MG63 (cell line): ENCODE measurements at places on chromosomes 6 and 20. TPM values are rescaled to one million over a fixed set of nuclear protein-coding genes. Genes with fewer than 3 reads are reported as not detected.

The MLIP gene
- total RNA-seq, result not detected in 2 replicates

The ACTL10 gene
- total RNA-seq, result 2.4 and 3.5 TPM in 2 replicates

The NELFE gene
- total RNA-seq, result 111 and 131 TPM in 2 replicates

The CFAP206 gene
- total RNA-seq, result not detected in 2 replicates

The PHACTR3 gene
- total RNA-seq, result not detected in 2 replicates

The DSP gene
- total RNA-seq, result 0.10 and 0.64 TPM in 2 replicates

The PLEKHG1 gene
- 0.91 and 0.99 TPM in 2 replicates for total RNA-seq

The TCF21 gene
- total RNA-seq, result 20.4 and 33.2 TPM in 2 replicates

The KCNK15 gene
- total RNA-seq, result not detected in 2 replicates

The VIP gene
- total RNA-seq, result not detected in 2 replicates

- no peak for DNase-seq
These were observed 216.2 kb upstream of the ZNF217 start for GRCh38 chr20:53809728-53810365.

DNA sequence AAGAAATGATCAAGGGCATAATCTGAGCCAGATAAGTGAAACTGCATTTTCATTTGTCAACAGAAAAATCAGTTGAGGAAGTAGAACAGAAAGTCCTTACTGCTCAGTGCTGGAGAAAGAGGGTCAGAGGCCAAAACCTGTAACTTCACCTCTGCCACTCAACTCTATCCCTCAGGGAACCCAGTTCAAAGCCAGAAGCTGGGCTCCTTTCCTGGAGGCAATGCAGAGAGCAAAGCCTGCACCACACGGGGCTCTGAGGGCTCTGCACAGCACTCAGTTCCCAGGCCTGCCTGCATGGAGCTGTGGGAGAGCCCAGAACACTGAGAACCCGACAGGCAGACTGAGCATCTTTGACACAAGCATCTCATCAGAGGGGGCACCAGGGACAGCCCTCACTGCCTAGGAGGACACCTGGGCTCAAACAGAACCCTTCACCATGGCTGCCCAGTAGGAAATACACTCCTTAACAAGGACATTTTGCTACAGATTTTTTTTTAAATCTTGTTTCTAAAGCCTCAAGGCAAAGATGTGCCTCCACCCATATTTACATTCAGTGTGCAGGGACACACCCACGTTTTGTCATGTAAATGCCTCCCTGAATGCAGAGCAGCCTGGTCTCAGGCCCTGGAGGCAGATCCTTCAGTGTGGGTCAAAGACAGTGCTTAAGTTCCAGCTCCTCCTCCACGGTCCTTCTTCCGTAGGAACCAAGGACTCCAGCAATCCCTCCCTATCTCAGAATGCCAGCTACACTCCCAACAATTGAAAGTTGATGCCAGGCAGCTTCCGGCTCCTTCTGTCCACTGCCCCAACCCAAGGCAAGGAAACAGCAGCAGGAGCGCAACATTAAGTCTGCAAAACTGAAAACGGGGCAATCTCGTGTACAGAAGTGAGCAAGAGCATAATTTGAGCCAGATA is 6.6 kb downstream of the RNASET2 start:
- DNase-seq, result no peak

DNA sequence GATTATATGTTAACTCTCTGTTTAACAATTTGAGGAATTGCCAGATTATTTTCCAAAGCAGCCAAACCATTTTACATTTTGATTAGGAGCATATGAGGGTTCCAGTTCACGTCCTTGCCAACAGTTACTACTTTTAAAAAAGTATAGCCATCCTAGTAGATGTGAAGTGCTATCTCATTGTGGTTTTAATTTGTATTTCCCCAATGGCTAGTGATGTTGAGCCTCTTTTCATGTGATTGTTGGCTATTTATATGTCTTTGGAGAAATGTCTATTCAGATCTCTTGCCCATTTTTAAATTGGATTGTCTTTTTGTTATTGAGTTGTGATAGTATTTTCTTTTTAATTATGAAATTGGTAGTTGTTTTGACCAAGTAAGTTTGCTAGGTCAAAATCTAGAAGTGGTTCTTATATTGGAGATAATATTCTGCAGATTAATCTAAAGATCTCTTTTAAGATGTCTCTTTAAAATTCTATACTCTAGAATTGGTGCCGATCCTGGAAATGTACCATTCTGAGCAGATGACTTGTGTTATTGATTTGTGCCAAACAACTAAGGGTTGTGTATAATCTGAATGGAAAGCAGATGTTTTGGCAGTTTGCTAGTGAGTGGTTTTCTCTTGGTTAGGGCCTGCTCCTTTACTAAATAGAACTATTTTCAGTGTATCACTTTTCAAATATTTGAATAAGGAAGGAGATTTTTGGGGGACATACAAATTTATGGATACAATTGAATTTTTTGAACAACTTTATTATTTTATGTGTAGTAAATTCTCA is 99.5 kb downstream of the CDKAL1 start:
- DNase-seq, result no peak

- no peak for DNase-seq
These were observed 957 bp downstream of the PROKR2 start for GRCh38 chr20:5315807-5316187.

DNA sequence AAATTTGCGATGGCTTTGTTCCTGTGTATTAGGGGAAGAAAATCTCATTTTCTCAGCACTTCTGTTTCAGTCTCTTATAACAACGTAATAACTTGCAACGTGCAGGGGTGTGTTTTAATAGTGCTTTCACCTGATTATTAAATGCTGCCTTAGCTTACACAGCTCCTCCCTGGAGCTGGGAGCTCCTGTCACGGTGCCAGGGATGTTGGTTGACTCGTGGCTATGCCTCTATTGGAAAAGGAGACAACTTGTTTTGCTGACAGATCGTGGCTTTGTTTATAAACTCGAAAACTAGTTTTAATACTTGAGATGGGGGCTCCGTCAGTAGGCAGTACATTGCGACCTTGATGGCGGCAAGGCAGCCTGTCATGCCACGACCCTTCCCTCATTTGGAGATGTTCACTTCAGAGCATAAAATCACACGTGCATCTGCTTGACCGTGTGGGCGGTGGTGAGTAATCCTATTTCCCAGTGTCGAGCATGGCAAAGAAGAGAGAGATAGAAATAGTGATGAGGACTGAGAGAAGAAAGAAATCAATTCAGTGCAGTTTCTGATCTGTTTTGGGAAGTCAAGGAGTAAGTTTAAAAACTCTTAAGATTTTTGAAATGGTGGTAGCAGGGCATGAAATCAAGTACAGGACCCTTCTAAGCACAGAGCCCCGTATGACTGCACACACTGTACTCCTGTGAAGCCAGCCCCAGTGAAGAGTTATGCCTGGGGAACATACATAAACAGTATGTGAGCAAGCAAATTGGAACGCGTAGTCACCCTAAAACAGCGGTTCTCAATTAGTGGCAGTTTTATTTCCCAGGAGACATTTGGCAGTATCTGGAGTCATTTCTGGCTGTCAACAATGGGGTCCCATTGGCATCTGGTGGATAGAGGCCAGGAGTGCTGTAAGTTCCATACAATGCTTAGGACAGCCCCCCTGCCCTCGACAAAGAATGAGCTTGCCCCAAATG is 147.2 kb downstream of the DOK5 start:
- peak; percentile 56 for DNase-seq

DNA sequence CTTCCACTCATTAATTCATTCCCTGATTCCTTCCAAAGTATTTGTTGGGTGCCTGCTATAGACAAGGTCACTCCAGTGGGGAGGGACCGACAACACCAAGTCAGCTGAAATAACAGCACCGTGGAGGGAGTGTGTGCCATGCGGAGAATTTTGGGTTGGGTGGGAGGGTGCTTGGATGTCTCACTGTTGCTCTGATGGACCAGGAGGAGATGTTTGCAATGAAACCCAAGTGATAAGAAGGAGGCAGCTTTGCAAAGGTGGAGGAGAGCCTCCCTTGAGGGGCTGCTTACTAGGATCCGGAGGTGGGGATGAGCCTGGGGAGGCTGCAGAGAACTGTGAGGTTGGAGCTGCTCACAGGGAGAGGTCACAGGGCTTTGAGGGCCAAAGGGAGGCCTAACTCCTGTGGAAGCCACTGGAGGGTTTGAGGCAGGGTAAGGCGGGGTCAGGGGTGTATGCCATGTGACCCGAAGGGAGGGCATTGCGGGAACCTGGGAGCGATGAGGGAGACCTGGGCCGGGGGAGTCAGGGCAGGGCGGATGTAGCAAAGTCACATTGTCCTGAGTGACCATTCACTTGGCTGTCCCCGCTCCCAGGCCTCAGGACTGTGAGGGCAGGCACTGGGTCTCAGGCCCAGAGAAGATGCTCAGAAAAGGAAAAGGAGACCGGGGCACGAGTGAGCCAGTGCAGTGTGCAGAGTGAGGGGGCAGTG is 124.5 kb downstream of the PHACTR3 start:
- no peak for DNase-seq

- no peak for DNase-seq
These were observed 31.8 kb downstream of the TFAP2B start for GRCh38 chr6:50850223-50851048.

- no peak for DNase-seq
These were observed 477.7 kb downstream of the BTBD3 start for GRCh38 chr20:12395353-12395752.

GRCh38 chr20:46901638-46902037 is 7.0 kb downstream of the EYA2 start:
- DNase-seq, result no peak

- DNase-seq, result no peak
These were observed 42.3 kb downstream of the UNC5CL start for GRCh38 chr6:40996591-40997233.

GRCh38 chr20:5526516-5526915 is 209.8 kb upstream of the PROKR2 start:
- no peak for DNase-seq

DNA sequence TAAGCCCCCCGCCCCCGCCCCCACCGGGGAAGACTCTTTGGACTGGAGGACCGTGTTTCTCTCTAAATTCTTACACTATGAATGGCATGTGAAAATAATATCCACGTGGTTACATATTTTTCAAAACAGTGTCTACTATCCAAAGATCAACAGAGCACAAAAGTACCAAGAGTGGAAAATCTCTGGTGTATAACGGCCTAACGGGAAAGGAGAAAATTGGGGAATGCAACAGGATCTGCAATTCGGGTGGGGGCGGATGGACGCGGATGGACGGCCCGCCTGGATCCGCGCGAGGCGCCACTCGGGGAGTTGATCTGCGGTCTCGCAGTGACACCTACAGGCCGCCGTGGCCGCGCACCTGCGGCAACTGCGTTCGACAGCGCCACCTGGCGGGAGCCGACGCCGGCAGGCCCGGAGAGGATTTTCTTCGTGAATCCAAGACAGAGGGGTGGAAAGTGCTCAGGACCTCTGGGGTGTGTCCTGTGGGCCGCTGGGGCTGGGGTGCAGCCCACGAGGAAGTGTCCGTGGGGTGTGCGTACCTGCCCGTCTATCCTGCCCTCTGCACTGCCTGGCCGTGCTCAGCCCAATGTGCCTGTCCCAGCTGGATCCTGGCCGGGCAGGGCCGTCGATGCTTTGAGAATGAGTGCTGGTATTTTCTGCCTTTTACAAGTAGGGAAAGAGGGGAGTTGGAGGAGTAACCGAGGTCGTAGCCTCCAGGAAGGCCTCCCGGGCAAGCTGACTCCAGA is 18.6 kb downstream of the ANKRD60 start:
- peak; percentile 70 for DNase-seq

DNA sequence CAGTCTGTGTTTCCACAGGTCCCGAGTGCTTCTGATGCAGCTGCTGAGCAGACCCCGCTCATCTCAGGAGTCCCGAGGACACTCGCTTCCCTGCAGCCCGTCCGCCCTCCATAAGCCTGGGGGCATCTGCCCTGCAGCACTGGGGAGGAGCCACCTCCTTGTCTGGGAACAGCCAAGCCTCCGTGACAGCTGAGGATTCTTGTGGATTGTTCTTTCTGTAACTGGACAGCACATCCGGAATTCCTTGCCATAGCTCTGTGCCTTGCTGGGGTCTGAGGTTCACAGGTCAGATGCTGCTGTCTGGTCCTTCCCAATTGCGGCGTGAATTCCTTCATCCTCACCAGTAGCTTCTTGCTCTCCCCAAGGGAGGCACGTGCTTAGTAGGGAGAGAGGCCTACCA is 38.4 kb upstream of the FNDC1 start:
- DNase-seq, result no peak

GRCh38 chr6:225907-226306 is 66.4 kb upstream of the DUSP22 start:
- no peak for DNase-seq

GRCh38 chr6:3453413-3454272 is 3.2 kb downstream of the SLC22A23 start:
- no peak for DNase-seq

DNA sequence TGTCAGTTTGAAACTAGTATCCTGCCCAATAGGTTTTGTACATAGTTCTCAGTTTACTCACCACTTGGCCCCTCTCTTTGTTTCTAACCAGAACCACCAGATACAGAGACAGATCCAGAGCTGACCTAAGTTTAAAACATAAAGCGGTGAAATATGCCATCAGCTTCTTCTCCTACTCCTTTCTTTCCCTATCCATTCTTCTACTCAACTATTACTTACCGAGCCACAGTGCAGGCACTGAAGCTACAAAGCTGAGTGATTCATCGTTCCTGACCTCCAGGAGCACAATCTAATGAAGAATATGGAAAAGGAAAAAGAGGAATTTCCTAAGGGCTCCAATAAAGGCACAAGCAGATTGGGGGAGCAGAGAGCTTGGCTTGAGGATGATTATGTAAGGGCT is 286.0 kb downstream of the FOXC1 start:
- DNase-seq, result no peak

DNA sequence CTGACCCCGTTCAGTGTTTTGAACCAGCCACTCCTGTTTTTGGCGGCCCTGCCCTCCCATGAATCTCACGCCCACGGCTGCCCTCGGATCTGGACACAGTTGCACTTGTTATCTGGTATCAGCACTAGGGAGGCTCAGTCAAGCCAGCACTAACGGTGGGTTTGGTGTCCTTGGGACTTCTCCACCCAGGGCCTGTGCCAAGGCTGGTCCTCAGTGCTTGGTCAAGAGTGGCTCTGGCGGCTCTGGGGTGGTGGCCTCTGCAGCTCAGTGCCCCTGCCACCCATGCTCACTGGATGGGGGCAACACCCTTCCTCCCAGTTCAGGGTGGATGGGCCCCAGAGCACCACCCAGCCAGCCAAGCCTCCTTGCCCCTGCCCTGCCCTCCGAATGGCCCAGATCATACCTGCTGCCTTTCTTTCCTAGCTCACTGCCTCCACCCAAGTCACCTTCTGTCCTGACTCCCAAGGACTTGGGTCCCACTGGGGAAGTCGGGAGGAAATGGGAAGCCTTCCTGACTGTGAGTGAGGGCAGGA is 54.7 kb downstream of the SSR1 start:
- no peak for DNase-seq

DNA sequence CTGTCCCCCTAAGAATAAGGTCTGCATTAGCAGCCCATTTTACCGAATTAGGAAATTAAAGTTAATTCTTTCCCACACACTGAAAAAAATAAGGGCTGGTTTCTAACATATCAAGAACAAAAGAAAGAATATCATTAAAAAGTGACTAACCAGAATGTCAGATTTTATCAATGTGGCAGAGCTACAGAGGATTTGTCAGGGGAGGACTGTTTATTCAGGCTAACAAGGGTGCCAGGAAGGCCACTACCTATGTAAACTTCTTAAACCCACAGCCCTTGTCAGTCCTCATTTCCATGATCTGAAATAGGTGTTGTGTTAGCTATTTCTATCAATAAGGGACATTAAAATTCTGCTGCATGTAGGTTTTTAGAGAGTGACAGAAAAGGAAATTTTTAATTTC is 76.4 kb downstream of the BACH2 start:
- DNase-seq, result no peak

GRCh38 chr20:63769891-63770474 is 30.4 kb downstream of the SLC2A4RG start:
- no peak for DNase-seq

- no peak for DNase-seq
These were observed 68.9 kb downstream of the TULP4 start for GRCh38 chr6:158381214-158381613.
